ENCODE measurements at places on chromosomes 6 and 20.

DNA sequence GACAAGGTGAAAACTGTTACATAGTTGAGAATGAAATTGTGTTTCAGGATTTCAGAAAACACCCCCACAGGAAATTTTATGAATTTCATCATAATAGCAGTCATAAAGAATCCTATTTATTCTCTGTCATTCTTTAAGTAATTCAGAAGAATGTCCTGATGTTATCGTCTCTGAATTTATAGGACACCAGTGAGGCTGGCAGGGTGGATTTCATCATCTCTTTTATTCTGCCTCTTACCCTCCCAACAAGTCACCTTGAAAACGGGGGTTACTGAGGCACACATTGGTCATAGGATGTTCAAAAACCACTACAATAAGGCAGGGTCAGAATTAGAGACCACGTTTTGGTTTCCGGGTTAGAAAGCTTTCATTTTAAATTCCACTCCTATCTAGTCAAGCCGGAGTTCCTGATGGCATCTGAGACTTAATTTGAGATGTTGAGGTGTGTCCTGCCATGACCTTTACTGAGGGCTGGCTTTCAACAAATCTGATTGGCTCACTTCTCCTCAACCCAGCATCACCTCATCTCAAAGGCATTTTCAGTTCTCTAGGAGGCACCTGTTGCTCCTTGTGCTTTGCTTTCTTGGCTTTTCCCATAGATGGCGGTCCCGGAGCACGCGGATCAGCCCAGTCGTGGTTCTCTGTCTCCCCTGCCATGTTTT lies 230.6 kb upstream of the SUPT3H start:
- no peak for DNase-seq

GRCh38 chr20:50186151-50186885 lies 4.3 kb upstream of the CEBPB start:
- DNase-seq = peak; percentile 81

DNA sequence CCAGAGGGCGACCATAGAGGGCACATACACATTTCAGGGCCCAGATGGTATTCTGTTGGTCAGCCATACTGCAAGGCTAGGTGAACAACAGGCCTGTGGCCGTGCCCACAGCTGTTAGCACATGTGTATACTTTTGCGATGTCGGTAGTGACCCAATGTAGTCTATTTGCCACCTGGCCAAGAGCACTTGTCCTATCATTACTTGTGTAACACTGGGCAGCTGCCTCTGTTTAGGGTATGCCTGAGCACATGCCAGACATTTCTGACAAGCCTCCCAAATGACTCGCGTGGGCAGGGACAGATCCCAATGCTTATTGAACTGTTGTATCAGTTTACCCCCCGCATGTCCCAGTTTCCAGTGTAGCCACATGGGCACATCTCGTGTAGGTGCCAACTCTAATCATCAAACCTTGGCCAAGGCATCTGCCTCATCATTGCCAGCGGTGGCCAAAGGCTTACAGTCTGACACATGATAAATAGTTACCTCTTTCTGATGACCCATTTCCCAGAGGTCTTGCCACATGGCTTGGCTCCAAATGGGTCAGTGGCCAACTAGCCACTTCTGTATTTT lies 74.4 kb upstream of the FBXL4 start:
- no peak for DNase-seq

- no peak for DNase-seq
Observed at GRCh38 chr6:131958542-131959470, 7.6 kb upstream of the CCN2 start.

DNA sequence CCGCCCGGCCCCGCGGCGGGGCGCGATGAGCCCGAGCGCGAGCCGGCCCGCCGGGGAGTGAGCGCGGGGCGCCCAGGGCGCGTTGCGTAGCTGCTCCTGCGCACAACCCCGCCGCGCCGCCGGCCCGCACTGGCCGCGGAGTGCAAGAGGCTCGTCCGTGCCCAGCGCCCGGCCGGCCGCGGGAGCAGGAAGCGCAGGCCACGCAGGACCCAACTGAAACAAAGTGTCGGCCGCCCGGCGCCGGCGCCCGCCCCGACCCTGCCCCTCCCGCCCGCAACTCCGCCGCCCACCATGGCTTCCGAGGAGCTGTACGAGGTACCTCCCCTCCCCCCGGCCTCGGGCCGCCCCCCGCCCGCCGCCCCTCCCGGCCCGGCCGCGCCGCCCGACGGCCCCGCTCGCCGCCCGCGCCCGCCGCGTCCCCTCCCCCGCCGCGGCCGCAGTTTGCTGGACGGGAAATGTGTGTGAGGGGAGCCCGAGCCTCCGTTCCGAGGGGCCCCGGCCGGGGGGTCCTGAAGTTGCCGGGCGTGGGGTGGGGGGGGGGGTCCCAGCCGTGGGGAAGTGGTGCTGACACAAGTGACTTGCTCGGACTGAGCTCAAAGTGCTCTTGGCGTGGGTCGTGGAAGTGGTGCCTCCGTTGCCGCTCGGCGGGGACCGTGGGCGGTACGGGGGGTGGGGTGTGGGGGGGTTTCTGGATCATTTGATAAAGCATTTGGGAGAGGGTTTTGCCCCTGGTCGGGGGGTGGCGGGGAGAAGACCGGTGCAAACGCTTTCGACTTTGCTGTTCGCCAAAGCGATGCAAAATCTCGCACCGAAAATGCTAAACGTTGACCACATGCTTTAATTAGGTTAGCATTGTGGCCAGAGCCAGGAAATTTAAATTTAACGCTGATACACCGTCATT lies 539 bp downstream of the CDYL start:
- peak; percentile 54 for DNase-seq

- no peak for DNase-seq
Observed at GRCh38 chr6:117018771-117019170, 141.7 kb downstream of the RFX6 start.

DNA sequence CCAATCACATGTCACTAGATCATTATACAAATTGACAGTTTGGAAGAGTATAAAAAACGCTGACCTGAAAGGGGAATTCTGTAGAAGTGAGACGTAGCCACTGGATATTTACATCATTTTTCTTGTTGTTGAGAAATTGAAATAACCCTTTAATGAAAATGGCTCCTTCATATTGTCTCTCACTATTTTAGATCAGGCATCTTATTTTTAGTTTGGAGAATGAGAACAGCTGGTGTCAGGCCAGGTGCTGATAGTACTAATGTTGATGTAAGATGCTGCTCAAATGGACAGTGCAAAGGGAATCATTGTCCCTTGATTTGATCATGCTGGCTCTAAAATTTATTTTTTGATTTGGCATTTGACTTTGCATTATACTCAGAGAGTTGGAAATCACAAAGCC lies 17.4 kb downstream of the NKAIN2 start:
- DNase-seq = no peak

DNA sequence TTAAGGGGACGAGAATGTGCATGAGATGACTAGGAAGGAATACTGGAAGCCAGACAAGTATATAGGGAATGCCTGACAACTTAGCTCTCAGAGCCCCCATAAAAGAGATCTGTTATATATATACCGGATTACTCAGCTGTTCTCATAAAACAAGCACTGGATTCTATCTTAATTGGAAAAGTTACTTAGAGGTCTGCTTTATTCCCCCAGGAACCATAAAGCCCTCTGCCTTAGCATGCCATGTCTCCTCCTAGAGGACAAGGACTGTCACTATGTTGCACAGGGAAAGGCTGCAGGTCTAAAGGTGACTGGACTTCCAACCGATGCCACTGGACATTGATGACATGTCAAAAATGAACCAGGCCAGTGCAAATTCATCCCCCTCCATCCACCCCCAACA lies 6.4 kb downstream of the EXOC2 start:
- DNase-seq = no peak

GRCh38 chr20:23257848-23258746 lies 92.5 kb upstream of the NXT1 start:
- peak; percentile 78 for DNase-seq

- no peak for DNase-seq
Observed at GRCh38 chr6:105174512-105174911, 5.3 kb downstream of the POPDC3 start.

DNA sequence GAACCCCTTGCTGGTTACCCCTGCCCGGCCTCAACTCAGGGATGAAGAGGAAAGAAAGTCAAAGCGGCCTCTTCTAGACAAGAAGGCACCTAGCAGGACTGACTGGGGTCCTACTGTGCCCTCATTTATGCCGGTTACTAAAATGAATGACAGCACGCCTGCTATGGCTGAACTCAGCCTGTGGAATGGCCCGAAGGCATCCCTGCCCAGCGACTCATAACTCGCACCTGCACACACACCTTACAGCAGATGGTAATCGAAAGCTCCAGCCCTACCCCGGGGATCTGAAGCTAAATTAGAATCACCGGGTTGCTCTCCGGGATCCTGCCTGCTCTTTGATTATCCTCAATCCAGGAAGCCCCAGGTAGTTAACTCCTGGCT lies 747 bp upstream of the TXNDC5 start:
- no peak for DNase-seq

GRCh38 chr20:40494248-40494647 lies 194.8 kb downstream of the MAFB start:
- no peak for DNase-seq

DNA sequence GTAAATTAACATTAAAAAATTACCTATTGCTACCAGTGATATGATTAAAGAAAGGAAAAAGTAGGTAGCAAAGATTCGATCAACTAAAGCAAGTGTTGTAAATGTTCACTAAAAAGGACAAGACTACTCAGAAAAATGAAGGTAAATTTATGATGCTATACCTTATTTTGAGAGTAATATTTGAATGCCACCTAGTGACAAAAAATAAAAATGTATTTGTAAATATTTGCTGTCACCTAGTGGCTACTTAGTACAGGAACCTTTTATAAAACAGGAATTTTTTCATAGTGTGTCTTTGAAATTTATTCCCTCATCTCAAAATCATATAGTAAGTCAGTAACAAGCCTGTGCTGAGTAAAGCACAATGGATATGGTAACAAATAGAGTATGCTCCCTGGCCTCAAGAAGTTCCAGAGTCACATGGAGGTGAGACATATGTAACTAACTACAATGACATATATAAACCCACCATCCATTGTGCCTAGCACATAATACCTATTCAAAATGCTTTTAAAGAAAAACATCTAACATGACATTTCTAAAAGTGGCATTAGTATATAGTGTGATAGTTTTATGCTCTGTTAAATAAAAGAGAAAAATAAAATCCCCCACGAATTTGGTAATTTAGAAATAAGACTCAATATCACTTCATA lies 193.1 kb upstream of the SIM1 start:
- DNase-seq = peak; percentile 26

DNA sequence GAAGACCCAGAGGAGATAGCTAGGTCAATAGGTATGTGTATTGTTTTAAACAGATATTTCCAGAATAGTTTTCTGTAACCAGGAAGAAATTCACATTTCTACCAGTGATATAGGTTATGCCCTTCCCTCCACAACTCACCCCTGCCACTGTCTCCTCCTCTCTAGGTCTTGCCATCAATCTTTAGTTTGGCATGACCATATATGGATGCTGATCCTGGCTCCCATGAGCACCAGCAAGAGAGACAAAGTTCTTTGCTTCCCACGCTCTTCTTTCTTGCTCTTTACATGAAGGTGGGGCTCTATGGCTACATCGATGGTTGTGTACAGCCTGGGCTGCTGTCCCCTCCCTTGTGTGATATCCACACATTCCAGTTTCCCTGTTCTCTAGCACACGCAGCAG lies 459.4 kb upstream of the ID4 start:
- DNase-seq = no peak

DNA sequence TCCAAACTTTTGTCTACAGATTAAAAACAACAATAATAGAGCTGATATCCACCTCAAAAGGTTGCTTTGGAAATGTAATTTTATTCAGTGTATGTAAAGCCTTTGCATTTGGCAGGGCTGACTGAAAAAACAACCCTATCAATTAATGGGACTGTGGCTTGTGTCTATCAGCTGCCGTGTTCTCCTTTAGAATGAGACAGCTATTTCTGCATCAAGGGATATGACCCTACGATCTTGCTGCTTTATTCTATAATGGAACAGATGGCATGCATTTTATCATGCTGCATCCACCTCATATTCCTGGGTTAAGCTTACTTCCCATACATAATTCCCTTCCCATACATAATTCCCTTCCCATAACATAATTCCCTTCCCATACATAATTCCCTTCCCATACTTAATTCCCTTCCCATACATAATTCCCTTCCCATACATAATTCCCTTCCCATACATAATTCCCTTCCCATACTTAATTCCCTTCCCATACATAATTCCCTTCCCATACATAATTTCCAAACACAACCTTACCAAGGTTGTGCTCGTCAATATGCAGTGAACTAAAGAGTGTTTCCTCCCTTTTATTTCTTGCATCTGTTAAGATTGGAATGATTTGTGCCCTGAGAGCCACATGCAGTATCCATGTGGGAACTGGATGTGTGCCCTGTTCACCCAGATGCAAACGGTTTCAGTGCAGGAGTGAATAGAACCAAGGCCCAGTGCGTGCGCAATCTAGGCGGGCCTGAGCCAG lies 26.8 kb downstream of the SERPINB6 start:
- DNase-seq = no peak

GRCh38 chr6:169271877-169272216 lies 18.2 kb upstream of the THBS2 start:
- no peak for DNase-seq

- no peak for DNase-seq
Observed at GRCh38 chr20:38700141-38700540, 24.1 kb upstream of the SLC32A1 start.

- no peak for DNase-seq
Observed at GRCh38 chr20:63807654-63808053, 23.4 kb downstream of the ZBTB46 start.

DNA sequence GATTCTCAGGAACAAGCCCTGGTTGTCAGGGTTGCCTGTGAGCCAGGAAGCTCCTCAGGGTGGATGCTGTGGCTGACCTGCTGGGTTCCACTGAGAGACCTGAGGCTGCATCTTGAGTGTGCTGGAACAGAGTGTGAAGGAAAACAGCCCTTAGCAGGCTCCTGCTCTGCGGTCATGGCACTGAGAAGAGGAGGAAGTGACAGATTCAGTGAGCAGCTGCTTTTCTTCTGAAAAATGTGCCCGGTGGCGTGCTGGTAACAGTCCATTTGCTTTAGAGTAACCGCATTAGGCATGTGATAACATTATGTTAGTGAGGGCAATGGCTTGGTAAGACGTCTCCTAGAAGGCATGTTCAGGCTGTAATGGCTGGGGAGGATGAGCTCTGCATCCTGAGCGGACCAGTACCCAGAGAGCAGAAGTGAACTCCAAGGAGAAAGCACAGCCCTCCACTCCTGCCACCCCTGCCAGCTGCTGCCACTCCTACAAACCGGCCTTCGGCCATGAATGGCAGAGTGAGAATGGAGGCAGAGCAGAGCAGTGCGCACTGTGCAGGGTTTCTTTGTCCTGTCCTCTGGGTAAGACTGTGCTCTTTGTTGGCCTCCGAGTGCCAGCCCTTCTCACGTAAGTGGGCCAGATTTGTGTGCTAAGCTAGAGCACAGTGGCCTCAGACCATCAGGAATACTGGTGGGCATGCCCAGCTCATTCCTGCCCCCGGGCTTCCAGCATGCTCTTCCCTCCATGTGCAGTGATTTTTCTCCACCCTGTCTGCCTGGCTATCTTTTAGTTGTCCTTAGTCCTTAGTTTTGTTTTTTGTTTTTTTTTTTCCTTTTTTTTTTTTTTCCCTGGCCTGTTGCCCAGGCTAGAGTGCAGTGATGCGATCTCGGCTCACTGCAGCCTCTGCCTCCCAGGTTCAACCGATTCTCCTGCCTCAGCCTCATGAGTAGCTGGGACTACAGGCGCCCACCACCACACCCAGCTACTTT lies 98.1 kb upstream of the VSTM2L start:
- no peak for DNase-seq

GRCh38 chr6:158575550-158575949 lies 15.7 kb downstream of the TMEM181 start:
- no peak for DNase-seq

Data from NCI-H1105 (cell line).